ENCODE measurements at places on chromosomes 4 and X. TPM values are rescaled to one million over a fixed set of nuclear protein-coding genes. Genes with fewer than 3 reads are reported as not detected.

DNA sequence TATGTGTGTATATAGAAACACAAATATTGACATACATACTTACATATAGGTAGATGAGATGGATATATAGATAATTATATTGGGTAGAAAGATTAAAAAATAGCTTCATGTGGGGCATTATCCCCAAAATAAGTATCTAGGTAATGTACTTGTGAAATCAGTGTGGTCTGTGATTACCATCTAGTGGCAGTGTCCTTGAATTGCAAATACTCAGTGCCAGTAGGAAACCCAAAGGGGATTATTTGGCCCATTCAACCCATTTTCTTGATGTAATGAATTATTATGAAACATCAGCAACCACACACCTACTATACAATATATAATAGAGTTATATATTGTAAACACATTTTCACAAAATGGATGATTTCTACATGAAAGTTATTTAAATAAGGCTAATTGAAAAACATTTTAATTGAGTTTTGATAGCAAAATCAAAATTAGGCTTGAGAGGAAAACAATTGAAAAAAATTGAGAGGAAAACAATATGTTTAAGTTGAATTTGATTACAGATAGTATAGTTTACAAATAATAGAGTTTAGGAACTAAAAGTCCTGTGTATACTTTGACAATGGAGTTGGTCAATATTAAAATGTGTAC lies 389.4 kb downstream of the GALNTL6 start:
- DNase-seq: no peak

Gene FTSJ1
- total RNA-seq: 37.2 TPM

DNA sequence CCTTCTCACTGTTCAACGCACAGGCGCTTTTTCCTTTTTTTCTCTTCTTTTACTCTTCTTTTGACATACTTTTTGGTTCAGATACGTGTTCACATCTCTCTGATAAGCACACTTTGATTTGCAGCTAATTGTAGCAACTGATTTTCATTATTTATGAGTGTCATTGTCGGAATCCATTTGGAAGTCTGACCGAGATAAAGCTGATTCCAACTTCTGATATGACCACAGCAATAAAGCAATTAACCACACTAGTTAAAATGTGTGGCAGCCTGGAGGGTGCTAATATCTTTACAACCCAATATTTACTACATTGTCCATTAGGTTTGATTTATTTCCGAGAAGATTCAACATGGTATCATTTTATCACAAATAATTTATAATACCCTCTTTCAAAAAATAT lies 101.8 kb downstream of the TENM3 start:
- DNase-seq: no peak

DNA sequence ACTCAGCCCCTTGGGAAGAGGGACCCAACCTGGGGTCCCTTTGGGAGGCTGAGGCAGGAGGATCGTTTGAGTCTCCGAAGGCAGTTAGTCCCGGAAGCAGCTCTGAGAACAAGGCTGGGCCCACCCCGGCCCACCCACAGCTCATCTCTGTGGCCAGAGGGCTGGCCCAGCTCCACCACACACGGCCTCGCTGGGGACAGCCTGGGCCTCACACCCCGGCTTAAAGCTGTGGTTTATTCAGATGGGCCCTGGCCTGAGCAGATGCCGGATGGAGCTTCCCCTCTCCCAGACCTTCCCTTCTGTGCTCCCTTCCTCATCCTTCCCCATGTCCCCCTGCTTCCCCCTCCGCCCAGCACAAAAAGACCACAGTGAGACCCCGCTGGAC lies 54.4 kb downstream of the FAM53A start:
- DNase-seq: no peak
